Stimulated activated CD4-positive, alpha-beta T cell treated with anti-CD3 and anti-CD28 coated beads, TNF-alpha, amount 100 ng/mL, for 24 hours (primary cell): ENCODE measurements at places on chromosomes 7 and 10.

DNA sequence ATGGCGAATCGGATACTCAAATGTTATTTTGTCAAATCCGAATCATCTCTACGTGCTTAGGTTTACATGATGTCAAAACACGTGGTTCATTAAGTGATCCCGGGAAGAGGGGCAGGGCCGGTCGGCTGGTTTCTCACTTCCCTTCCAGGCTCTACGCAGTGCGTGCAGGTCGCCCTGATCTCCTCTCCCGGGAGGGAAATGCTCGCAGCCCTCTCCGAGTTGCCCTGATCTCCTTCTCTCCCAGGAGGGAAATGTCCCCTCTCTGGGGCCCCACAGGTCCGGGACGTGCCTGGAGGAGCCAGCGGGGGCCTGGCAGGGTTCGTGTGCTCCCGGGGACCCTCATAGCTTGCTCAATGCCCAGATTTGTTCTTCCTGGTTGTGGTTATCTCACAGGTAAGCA lies 202.7 kb downstream of the DNAJB6 start:
- no peak for DNase-seq

- DNase-seq = no peak
These were observed 1202.3 kb upstream of the LRRTM3 start for GRCh38 chr10:65723525-65723924.

GRCh38 chr7:142792593-142792992 lies 21.8 kb downstream of the PRSS2 start:
- DNase-seq = no peak

DNA sequence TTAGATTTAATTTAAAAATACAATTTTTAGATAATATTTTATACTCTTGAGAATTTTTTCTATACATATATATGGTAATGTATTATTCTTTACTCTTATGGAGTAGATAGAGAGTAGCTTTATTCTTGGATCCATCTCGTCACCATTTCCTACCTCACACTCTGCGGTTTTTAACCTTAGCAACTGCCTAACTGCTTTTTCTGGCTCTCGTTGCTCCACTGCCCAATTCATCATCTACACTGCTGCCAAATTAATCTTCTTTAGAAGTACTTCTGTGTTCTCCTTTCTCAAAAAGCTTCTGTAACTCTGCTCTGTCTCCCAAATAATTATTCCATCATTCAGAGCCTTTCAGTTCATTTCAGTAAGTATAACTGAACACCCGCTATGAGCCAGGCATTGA lies 35.3 kb downstream of the CAPZA2 start:
- no peak for DNase-seq

- no peak for DNase-seq
These were observed 26.2 kb upstream of the CARD11 start for GRCh38 chr7:3069771-3070449.

- DNase-seq = no peak
These were observed 38.5 kb downstream of the ERCC6 start for GRCh38 chr10:49500412-49500811.

GRCh38 chr7:121562259-121562658 lies 166.2 kb upstream of the FAM3C start:
- DNase-seq = no peak

DNA sequence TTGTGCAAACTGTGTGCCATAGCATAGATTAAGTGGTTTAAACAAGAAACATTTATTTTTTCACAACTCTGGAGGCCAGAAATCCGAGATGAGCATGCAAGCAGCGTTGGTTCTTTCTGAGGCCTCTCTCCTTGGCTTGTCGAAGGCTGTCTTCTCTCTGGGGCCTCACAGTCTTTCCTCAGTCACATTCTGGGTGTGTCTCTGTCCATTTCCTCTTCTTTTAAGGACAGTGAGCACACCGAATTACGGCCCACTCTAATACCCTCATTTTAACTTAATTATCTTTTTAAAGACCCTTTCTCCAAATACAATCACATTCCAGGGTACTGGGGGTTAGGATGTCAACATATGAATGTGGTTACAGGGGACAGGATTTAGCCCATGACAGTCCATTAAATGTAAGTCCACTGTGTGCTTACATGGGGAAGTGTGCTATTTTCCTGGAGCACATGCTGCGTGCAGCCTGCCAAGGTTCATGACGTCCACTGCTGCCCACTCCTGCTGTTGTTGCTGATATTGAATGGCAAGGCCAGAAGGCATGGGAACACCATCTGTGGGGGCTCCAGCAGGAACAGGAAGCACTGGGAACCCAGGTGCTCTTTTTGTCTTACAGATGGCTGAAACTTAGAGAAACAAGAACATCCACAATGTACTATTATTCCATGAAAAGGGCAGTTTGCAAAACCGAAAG lies 365.5 kb downstream of the GALNT17 start:
- DNase-seq = no peak

DNA sequence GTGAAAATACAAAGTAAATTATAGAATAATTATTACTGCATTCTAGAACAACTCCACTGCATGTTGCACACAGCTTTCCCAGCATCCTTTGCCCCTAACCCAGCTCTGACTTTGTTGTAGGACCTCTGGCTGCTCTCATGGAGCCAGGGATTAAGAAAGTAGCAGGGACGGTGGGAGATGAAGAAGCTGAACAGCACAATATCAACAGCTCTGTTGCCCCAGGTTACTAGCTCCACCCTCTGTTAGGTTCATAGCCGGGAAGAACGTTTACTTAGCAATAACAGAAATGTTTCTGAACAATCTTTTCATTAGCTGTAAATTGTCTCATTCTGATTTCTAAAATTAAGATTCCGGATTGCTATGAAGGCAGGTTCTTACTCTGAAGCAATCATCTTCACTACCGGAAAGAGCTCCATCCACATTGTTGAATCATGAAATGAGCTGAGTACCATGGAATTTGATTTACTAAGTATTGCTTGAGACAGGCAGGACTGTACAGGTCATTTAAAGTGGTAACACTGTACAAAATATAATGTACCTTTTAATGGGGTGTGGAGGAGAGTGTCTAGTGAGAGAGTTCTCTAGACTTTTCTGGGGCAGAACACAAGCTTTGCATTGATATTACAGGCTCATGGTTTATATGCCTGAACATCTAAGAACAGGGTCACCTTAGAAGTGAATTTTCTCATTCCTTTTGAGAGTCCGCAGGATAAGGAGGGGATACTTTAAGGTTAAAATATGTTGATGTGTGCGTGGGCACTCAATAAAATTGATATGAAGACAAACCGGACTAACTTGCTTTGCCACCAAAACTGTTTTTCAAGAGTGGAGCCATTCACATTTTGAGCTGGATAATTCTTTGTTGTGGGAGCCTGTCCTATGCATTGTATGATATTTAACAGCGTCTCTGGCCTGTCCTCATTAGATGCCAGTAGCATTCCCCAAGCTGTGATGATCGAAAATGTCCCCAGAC lies 20.8 kb upstream of the RAB18 start:
- no peak for DNase-seq

GRCh38 chr7:1617957-1618356 lies 48.1 kb upstream of the PSMG3 start:
- DNase-seq = no peak

DNA sequence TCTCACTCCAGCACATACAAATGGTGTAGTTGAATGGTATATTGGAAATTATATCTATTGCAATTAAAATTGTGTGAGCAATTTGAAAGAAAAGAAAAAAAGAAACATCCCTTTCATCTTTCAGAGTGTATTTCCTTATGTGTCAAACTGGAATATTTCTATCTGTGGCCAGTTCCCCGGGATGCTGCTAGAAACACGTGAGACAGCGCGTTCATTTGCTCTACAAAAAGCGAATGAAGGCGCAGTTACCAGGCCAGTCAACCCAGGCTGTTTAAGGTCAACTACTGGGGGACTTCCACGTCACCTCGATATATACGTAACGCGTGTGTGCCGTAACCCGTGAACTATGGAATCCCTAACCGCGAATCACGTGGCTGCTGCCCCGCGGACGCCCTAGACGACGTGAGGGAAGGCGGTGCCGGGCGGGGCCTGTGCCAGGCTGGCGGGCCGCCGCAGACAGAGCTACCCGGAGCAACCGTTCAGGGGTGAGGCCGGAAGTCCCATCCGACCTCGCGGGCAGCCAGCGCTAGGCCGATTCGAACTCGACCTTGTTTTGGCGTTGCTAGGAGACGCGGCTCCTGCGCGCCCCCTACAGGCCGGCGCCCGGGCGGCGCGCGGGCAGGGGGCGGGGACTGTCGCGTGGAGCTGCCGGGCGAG lies 1.1 kb upstream of the ARL4A start:
- peak; percentile 90 for DNase-seq

DNA sequence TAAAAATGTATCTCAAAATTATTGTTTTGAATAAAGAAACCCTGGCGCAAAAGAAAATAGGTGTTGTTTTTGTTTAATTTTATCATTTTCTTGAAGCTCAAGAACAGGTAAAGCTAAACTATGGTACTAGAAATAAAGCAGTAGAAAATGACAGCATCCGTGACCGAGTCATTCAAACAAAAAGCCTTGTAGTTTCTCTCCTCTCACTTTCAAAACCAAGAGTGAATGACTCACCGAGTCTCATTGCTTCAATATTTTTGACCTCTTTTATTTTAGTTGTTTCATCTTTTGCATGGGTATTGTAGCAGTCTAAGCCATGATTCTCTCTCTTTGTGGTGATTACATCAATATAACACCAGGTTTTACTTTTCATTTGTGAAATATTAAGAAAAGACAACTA lies 396.5 kb downstream of the POM121L12 start:
- no peak for DNase-seq

- no peak for DNase-seq
These were observed 195.4 kb downstream of the CDC14C start for GRCh38 chr7:49119706-49120105.

- DNase-seq = no peak
These were observed 90.9 kb upstream of the NRBF2 start for GRCh38 chr10:63042256-63042655.

DNA sequence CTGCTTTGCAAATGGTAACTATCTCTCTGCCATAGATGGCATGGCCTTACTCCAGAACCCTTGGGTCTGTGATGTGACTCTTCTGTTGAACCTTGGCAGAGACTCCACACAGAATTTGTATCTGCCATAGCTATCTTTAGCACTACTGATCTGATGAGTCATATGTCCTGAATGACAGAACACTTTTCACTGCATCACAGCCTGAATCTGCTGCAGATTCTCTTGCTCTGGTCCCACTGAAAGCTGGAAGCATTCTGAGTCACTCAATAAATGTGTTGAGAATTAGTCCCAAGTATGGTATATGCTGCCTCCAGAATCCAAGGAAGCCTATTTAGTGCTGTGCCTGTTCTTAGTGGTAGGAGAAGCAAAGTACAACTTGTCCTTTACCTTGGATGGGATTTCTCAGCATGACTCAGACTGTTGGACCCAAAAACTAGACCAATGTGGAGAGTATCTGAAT lies 39.5 kb upstream of the ANKRD1 start:
- DNase-seq = no peak

DNA sequence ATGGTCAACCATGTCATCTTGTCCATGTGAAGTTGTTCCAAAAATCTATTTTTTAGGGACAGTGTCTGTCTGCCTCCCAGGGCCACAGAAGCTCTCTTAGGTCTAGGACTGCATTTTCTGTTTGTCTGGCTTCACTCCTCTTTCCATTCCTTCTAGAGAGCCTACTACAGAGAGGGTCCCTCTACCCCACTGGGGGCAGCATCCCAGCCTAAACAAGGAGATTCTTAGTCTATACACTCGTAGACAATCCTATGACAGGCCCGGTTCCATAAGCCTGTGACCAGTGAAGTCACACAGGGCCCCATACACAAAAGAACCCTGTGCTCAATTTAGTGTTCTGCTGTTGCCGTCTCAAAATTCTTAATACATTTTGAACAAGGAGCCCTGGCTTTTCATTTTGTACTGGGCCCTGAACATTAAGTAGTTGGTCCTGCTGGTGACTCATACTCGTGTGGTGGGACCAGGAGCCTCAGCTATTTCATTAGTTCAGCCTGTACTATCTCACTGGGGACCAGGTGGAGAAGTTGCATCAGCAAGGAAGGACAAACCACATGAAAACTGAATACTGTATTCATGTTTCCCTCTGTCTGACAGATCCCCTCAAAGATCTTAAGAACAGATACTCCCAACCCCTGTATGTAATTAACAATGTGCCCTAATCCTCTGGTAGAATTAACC lies 23.5 kb upstream of the FAM180A start:
- DNase-seq = no peak

- DNase-seq = no peak
These were observed 228.8 kb upstream of the CSTF2T start for GRCh38 chr10:51928162-51928561.

GRCh38 chr7:861222-861621 lies 15.1 kb upstream of the GET4 start:
- DNase-seq = no peak

DNA sequence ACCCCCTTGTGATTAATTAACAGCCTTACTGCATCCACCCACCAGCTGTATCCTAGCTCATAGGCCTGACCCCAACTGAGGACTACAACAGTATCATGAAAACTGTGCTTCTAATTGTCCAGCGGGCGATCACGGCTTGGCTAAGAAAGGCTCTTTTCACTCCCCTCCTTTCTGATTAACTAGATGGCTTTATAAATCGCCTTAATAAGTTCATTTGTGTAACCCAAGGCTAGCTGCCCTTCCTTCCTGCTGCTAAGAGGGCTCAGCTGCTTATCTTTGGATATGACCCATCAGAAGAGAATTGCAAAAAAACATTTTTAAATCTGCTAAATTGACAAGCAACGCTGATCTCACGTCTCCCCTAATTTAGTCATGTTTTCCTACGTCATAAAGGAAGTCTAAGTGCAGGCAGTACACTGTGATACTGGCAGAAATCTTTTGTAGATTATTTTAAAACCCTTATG lies 163.0 kb upstream of the LAMB4 start:
- DNase-seq = no peak

DNA sequence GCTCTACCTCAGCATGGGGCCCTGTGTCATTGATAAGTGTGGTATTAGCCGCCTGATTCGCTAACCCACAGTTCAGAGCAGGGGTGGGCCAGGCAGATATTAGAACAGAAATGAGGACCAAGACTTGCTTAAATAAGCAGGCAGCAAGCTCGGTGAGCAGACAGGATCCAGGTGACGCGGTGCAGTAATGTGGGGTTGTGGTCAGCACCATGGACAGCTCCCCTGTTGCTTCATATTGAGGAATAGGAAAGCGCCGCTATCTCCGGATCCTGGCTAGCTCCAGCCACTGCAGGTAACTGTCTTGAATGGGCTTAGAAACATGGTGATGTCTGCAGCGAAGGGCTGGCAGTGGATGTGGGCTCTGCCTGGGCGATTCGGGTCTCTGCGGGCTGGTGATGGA lies 51.3 kb upstream of the GPR26 start:
- no peak for DNase-seq

- no peak for DNase-seq
These were observed 28.6 kb upstream of the SHH start for GRCh38 chr7:155840909-155841308.

GRCh38 chr10:48993627-48994026 lies 54.0 kb upstream of the LRRC18 start:
- DNase-seq = no peak

GRCh38 chr10:60957667-60958221 lies 13.8 kb upstream of the RHOBTB1 start:
- DNase-seq = no peak

GRCh38 chr7:144830811-144831210 lies 5.0 kb downstream of the TPK1 start:
- DNase-seq = no peak

- DNase-seq = no peak
These were observed 19.5 kb upstream of the FOXL3 start for GRCh38 chr7:270351-270983.
